ENCODE measurements at places on chromosomes 16 and 17.

DNA sequence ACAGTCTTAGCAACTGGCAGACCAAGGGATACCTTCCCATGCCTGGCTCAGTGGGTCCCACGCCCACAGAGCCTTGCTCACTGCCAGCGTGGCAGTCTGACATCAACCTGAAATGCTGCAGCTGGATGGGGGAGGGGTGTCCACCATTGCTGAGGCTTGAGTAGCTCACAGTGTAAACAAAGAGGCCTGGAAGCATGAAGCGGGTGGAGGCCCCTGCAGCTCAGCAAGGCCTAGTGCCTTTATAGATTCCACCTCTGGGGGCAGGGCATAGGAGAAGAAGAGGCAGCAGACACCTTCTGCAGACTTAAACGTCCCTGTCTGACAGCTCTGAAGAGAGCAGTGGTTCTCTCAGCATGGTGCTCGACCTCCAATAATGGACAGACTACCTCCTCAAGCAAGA, 263.2 kb downstream of the KIF2B start:
- DNase-seq, result no peak

GRCh38 chr16:80997964-80998620, 8.6 kb downstream of the CMC2 start:
- DNase-seq, result no peak

- DNase-seq, result no peak
Measured at GRCh38 chr17:75504347-75505151, 10.8 kb downstream of the CASKIN2 start.

GRCh38 chr16:59878479-59878878, 1144.4 kb upstream of the GOT2 start:
- DNase-seq, result no peak

- no peak for DNase-seq
Measured at GRCh38 chr17:9788601-9789000, 2.8 kb downstream of the DHRS7C start.

DNA sequence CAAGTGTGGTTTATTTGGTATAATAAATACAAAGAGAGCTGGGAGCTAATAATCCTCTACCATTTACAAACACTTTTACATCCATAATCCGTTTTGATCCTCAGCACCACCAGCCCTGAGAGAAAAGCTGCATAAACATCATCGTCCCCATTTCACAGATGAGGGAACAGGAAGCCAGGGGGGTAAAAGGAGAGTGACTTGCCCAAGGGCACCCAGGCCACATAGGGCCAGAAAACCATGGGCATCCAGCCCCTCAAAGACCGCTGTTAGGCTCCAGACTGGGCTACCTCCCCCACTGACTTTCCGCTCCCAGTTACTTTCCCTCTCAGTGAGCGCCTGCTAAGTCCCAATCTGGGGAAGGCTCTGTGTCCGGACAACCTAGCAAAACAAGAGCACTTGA, 6.7 kb downstream of the STX1B start:
- no peak for DNase-seq

DNA sequence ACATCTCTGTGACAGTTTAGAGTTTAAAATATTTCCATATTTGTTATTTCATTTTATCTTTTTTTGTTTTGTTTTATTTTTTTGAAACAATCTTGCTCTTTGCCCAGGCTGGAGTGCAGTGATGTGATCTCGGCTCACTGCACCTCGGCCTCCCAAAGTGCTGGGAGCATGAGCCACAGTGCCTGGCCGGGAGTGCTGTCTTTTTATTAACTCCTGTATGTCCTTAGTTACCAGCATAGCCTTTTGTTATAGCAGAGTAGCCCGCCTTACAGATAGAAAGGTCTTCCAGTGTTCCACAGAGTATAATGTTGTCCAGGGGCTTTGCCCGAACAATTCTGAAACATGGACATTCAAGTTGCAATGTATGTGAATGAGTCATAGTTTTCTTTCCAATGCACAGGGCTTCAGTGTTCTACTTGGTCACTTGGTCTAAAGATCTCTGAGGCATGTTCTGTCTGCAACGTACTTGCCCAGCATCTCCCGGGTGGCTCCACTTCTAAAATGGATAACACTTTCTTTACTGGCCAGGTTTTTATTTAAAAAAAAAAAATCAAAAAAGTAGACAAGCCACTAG, 125.6 kb downstream of the KCNJ18 start:
- no peak for DNase-seq

GRCh38 chr17:44367231-44367979, 3.8 kb upstream of the FAM171A2 start:
- no peak for DNase-seq

DNA sequence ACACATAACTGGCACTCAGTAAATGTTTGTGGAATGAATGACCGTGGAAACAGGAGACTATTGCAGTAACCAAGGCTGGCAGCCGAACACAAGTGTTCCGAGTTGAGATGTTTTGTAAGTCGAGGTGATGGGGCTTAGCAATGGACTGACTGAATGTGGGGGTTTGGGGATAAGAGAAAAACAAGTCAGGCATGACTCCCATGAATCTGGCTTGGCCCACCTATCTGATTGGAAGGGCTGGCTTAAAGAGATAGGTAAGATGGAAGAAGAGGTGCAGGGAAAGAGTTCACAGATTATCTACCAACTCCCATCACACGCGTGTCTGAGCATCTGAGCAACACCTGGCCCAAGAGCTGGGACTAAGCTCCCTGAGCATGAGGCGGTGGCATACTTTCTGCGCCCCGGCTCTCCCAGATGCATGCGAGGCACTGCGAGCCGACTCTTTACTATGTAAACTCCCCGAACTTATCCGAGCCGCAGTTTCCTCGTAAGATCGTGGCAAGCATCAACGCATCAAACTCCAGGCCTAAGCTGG, 539 bp downstream of the IFT20 start:
- no peak for DNase-seq

DNA sequence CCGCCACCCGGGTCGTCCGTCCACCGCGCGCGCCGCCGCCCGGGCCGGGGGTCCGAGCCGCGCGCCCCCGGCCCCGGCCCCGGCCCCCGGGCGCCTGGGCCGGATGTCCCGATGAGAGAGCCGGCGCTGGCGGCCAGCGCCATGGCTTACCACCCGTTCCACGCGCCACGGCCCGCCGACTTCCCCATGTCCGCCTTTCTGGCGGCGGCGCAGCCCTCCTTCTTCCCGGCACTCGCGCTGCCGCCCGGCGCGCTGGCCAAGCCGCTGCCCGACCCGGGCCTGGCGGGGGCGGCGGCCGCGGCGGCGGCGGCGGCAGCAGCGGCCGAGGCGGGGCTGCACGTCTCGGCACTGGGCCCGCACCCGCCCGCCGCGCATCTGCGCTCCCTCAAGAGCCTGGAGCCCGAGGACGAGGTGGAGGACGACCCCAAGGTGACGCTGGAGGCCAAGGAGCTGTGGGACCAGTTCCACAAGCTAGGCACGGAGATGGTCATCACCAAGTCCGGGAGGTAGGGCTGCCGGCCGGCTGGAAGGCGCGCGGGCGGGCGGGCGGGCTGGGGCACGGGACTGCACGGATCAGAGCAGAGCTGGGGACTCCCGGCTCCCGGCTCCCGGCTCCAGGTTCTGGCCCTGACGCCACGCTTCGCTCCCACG, 548 bp downstream of the TBX2 start:
- no peak for DNase-seq

DNA sequence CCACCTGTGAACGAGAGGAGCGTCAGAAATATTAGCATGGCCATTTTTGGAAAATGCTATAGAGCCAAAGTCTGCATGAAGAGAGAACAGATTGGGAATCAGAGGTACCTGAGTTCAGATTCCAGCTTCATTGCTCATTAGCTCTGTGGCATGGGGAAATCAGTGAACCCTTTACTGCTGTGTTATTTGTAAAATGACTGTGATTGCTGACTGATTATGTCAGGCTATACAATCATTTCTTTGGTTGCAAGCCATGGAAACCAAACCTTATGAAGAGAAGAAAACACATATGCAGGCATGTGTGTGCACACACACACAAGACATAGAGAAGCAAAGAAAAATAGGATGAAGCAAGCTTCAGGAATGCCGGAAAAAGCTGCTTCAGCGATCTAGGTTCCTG, 101.4 kb upstream of the HSBP1 start:
- DNase-seq, result no peak

DNA sequence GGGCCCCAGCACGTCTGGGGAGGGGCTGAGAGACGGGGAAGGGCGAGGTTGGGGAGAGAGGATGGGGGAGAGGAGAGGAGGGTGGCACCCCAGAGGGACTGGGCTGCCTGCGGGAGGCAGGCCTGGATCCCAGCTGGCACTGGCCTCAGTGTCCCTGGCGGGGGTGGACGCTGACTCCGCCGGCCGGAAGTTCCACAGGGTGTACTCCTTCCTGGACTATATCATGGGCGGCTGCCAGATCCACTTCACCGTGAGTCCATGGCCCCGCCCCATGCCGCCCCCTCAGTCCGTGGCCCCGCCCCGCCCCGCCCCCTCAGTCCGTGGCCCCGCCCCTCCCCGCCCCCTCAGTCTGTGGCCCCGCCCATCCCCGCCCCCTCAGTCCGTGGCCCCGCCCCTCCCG, 11.3 kb downstream of the CPNE7 start:
- DNase-seq, result no peak

DNA sequence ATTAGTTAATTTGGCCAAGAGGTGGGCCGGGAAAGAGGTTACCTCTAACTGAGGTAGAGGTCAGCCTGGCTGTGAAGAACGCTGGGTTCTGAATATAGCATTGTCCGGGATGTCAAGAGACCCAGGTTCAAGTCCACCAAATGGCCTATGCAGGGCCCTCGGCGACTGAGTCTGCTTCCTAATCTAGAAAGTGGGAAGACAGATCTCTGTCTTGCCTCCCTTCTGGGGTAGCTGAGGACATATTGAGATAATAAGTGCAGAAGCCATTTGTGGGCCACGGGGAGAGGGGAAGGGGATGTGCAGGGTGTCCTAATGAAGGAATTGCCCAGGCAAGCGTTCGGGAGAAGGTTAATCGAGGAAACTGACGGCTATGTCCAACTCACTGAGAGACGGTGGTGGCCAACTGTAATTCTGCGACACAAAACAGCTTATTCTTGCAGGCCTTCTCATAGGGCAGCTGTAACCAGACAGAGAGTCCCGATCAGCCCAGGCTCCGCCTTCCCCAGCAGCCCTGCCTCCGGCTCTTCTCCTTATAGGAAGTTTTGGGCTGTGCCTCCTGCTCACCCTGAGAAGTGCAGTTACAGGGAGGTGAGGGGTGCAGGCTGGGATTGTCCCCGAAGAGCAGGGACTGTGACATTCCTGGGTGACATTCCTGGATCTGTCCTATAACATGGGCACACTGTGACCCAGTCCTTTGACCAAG, 15.9 kb downstream of the HASPIN start:
- no peak for DNase-seq

DNA sequence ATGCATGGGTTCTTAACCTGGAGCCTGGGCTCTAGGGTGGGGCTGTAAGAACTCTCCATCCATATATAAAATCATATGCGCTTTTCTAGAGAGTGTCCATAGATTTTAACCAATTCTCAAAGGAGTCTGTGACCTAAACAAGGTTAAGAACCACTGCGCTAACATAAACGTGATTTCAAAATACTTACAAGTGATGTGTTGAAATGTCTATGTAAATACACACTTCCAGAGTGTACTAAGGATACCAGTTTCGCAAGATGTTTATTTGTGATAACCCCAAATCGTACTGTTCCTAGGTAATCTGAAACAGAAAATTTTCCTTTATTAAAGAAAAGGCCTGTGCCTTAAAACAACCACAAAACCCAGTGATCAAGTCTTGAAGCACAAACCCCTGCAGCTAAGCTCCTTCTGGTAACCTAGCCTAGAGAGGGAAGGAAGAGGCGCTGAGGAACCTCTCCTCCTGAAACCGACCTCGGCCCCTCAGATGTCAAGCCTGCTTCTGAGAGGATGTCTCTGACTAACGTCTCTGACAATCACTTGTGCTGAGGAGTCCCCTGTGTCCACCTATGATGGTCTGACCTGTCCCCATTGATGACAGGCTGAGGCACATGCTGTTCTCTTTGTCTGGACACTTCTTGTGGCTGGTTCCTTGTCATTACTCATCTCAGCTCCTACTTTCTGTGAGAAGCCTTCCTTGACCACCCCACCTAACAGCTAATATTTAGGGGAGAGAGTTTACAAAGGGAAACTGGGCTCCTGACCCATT, 32.2 kb downstream of the SNN start:
- no peak for DNase-seq

DNA sequence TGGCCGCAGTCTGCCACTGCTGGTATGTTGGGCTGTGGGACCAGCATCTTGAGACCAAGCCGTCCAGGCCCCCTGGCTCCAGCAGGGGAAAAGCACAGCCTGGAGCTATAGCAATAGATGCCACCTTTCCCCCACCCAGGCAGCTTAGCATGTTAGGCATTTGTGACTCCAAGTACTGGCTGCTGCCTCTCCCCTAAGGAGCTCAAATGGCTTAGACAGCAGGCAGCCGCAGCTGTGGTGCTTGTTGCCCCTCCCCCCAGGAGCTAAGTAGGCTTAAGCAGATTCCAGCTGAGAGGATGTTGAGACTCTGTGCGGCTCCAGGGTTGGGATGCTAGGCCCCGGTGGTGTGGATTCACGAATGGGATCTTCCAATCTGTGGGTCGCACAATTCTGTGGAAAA, 88.8 kb upstream of the ANKFN1 start:
- no peak for DNase-seq

DNA sequence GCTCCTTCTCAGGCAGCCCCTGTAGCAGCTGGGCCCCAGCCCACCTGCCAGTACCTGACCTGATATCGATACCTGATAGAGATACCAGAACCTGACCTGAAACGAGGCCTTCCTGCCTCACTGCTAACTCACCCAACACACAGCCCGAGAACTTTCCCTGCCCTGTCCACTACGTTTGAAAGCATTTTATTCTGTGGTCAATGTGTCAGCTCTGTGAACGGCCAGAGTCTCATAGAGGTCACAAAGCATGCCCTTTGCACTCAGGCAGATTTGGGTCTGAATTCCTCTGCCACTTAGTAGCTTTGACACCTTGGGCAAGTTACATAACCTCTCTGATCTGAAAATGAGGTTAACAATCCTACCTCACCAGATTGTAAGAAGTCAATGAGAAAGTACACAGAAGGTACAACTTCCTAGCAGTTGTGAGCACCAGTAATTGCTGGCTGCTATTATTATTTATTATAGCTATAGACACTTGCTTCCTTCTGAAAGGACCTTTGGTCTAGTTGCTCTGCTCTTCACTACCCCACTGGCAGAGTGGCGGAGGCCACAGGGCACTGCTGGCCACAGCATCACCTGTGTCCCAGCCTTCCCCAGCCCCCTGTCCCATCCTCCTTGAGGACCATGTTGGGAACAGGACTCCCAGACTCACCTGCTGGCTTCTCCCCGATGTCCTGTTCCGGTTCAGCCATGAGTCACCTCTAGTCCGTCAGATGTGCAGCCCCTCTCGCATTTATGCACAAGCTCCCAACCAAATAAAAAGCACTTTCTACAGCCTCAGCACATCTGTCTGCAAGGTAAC, 895 bp downstream of the ANKRD40CL start:
- no peak for DNase-seq

DNA sequence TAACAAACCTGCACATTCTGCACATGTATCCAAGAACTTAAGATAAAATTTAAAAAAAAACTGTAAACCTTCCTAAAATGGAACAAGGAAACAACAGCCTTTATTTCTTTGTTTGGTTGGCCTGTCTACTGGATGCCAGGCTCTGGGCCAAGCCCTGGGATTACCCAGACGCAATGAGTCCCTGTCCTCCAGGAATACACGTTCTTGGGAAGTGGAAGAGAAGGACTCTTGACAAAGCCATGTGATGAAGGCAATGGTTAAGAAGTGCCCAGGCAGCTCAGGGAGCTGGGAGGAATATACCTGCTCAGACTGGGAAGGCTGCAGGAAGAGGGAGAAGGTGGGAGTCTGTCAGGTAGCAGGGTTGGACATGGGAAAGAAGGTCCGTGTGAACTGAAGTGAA, 115.4 kb downstream of the AXIN2 start:
- no peak for DNase-seq

GRCh38 chr16:69561901-69562300, 3.9 kb upstream of the NFAT5 start:
- no peak for DNase-seq

Data from COR-L47 (cell line).